Urothelium cell line (cell line): ENCODE measurements at places on chromosomes 5 and 9.

GRCh38 chr5:157107508-157107907 lies 1.3 kb downstream of the HAVCR2 start:
- DNase-seq, result peak; percentile 20

DNA sequence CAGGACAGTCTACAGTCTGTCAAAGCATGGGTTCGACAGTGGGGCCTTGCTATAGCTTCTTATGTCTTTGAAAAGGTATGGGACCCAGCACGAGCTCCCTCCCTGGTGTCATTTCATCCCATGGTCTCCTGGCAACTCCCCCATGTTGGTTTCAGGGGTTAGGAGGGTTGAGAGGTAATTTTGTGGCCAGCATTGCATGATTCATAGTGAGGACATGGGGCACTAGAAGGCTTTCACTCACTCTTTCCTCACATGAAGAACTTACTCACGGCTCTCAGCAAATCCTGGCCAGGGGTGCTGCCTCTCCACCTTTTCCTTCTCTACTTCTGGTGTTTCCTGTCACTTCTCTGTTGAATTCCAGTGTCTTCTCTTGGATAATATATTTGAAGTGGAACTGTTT lies 134.7 kb upstream of the TNPO1 start:
- no peak for DNase-seq

- no peak for DNase-seq
These were observed 50.9 kb upstream of the MACIR start for GRCh38 chr5:103207653-103208052.

DNA sequence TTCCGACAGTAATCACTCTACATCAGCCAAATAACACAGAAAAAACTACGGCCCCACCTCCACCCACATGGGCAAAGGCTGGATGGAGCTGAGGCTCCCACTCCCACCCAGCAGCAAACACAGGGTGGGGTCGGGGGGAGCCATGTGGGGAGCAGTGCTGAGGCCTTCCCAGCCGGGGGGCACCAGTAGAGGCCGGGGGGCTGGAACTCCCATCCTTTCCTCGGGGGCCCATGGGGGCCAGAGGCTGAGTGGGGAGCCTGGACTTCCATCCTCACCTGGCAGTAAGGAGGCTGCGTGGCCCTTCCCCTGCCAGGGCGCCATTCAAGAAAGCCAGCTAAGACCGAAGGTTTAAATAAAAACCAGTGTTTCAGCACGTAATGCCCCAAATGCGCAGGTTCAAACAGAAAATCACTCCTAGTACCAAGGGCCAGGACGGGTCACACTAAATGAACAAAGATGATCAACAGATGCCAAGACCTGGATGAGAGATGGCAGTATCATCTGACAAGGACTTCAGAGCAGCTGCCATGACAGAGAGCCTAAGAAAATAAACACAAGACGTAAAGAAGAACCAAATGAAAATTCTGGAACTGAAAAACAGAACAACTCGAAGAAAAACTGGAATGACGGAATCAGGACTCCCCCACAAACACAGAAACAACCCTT lies 9.4 kb downstream of the CCDC127 start:
- no peak for DNase-seq
